ENCODE measurements at places on chromosomes 6 and 20. TPM values are rescaled to one million over a fixed set of nuclear protein-coding genes. Genes with fewer than 3 reads are reported as not detected.

DNA sequence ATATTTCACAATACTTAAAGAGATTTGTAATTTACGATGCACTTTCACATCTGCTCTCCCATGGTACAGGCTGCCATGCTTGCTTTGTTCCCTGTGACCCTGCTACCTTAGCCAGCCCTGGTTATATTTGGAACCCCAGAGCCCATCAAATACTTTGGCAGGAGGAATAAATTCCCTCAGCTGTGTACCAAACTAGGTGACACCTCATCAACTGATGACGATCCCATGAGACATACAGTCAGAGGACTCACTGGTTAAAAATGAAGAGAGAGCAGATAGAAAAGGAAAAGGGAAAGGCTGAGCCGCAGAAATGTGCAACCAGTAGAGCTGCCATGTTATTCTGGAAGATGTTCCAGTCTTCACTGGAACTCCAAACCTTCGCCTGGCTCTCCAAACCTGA, 120.0 kb downstream of the SIM1 start:
- DNase-seq: no peak

DNA sequence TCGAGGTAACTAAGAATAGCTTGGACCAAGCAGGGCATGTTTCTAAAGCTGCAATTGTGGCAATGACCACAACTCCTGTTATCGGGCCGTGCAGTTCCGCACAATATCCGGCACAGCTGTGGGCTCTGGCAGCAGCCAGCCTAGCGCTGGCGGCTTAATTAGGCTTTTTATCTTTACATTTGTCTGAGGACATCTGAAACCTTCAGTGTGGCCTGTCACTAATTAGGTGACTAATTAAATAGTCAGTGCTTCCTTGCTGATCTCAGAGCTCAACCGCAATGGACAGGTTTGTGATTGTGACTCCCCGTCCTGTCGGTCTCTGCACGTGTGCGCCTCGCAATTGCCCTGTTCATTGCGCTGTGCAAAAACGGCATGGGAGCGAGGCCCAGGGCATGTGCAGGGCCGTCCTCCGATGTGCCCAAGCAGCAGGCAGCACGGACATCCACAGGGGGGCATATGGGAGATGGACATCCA, 134.8 kb upstream of the INSM1 start:
- no peak for DNase-seq

GRCh38 chr6:33738153-33738552, 8.6 kb downstream of the IP6K3 start:
- no peak for DNase-seq

DNA sequence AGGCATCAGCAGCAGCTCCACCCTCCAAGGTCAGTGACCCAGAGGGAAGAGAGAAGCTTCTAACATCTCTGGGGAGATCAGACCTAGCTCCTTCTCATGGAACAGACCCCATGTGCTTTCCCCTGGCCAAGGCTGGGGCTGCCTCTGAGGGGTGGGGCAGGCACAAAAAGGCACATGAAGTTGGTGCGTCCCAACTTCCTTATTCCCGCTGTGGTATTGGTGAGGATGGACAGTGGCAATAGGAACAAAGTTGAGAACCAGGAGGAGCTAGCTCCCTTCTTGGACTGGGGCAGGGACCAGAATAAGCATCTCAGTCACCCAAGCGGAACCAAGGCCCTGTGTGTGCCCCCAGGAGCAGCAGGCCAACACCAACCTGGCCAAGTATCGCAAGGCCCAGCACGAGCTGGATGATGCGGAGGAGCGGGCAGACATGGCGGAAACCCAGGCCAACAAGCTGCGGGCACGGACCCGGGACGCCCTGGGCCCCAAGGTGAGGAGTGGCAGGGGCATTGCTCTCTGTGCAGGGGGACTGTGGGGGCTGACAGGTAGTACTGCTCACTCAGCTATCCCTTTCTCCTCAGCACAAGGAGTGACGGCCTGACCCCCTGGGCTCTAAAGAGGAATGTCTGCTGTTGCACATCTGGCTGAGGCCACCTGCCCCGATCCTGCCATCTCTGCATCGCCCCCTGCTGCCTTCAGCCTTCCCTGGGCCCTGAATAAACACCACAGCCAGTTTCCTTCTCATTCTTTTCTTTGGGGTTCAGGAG, 46.1 kb downstream of the MYH7B start:
- no peak for DNase-seq

DNA sequence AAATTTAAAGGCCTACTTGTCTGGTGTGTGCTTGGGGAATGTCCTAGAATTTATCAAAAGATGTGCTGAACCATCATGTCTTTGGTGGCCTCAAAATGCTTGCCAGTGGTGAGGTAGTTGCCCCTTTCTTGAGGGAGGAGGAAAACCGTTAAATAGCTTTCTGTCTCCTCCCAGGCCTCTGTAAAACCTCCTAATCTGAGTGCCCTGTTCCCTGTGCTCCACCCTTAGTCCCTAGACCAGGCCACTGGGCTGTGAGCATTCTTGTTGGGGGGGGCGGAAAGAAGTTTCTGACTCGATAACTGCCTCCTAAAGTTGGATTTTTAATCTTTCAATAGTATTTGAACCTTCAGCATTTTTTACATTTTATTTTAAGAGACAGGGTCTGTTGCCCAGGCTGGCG, 23.1 kb downstream of the JARID2 start:
- no peak for DNase-seq

DNA sequence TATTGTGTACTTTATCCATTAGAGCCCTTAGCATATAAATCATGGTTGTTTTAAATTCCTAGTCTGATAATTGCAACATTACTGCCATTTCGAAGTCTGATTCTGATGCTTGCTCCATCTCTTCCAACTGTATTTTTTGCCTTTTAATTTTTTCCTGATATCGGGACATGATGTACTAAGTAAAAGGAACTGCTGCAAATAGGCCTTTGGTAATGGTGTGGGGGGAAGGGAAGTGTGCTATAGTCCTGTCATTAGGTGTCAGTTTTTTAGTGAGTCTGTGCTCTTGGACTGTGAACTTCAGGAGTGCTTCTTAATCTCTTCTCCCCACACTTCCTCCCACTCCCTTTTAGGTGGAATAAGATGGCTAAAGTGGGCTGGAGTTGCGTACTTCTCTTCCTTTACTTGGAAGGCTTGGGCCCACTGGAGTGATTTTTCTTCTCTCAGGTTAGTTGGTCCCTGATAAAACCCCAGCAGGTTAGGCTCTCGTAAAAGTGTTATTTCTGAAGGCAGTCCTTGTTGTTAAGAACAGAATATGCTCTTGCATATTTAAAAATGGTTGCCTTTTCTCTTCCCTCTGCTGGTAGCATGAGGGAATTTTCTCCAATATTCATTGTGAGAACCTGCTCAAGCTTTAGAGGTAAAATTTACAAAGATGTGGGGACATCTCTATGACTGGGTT, 18.1 kb downstream of the STXBP5 start:
- peak; percentile 8 for DNase-seq

- DNase-seq: no peak
Measured at GRCh38 chr20:63291811-63292210, 1.2 kb upstream of the COL20A1 start.

GRCh38 chr20:24494460-24494920, 25.1 kb downstream of the SYNDIG1 start:
- no peak for DNase-seq

GRCh38 chr20:62603021-62603906, 39.0 kb upstream of the SLCO4A1 start:
- DNase-seq: no peak

DNA sequence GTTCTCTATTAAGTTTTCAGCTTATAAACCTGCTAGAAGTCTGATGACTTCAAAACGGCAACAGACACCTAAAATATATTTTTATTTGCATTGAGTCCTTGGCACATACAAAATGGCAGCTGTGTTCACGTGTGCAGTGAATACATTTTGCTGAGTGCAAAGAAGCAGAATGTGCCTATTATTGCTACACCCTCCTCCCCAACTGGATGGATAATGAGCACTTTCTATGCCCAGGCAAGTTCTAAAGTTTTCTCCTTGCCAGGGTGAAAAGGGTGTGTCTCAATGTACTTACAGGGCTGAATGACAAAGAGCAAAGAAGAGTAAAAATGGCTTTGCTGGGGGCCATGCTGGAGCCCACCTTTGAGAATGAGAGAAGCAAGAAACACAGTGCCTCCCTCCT, 4.0 kb upstream of the FERMT1 start:
- no peak for DNase-seq

DNA sequence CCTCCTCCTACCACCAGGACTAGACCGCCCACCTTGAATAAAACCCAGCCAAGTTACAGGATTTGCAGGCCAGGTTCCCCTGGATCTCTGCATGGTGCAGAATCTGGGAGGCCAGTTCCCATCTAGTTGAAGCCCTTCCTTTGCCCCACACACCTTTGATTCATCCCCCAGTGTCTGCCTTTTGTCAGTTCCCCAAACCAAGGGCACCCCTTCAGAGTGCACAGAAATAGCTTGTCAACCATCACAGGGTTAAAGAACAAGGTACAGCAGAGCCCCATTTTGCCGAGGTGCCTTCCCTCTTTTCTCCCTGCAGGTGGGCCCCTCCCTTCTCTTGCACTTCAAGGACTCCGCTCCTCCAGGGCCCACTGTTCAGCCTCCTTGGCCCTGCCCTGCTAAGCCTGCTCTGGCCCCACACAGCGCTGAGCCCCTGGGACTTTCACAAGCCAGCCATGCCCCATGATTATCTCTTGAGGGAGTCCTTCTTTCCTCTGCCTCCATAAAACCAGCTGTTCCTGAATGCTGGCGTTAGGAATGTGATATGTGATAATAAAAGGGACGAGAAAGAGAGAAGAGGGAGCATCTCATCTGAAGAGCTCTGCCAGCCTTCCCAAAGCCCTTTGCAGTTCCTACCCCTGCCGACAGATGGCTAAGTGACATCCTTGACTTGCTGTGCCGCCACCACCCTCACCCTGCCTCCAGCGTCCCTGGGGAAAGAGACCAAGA, 280.3 kb downstream of the CDC5L start:
- peak; percentile 41 for DNase-seq

DNA sequence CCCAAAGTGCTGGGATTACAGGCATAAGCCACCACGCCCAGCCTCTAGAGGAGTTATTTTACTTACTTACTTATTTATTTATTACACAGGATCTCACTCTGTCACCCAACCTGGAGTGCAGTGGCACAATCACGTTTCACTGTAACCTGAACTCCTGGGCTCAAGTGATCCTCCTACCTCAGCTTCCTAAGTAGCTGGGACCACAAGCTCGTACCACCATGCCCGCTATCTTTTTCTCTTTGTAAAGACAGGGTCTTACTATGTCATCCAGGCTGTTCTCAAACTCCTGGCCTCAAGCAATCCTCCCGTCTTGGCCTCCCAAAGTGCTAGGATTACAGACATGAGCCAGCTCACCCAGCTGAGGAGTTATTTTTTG, 1.6 kb upstream of the TRIB3 start:
- no peak for DNase-seq

TCFL5 gene
- 9.5 TPM for total RNA-seq

LY6G5B gene
- 5.3 TPM for total RNA-seq

Data from hepatocyte (in vitro differentiated cells).